NCI-H524 treated with DMSO at 0.1 percent for 48 hours (cell line): ENCODE measurements at places on chromosomes 6 and 20.
A peak's percentile ranks its signal among the peaks of the same experiment; 100 is the strongest.

DNA sequence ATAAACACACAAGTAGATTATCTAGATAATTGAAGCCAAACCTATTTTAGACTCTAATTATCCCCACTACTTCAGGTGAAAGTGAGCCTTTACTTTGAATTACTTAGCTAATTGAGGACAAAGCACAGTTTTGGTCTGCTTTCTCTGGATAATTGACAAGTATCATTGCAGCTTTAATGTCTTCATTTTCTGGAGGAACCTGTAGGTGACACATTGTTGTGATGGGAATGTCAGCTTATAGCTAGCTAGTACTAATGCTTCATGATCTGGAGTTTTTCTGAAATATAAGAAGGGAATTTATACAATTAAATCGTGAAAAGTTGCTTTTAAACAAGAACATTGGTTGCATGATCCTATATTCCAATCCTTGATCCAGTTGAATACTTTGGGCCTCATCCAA is 319.3 kb upstream of the CITED2 start:
- DNase-seq, result no peak

DNA sequence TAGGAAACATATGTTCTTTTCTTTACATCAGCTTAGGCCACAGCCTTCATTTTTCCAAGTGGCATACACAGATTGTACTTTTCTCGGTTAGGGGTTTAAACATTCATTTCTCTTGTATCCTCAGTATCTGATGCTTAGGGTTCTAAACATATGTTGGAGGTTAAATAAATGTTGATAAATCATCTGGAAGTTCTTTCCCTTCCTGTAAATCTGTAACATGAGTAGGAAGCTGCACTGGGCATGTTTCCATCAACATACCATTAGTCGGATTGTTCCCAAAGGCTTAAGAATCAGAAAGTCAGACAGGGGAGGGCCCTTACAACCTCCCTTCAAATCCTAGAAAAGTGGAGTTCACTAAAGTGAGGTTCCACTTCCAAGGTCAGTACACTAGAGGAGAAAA is 54.8 kb upstream of the BCLAF1 start:
- no peak for DNase-seq

DNA sequence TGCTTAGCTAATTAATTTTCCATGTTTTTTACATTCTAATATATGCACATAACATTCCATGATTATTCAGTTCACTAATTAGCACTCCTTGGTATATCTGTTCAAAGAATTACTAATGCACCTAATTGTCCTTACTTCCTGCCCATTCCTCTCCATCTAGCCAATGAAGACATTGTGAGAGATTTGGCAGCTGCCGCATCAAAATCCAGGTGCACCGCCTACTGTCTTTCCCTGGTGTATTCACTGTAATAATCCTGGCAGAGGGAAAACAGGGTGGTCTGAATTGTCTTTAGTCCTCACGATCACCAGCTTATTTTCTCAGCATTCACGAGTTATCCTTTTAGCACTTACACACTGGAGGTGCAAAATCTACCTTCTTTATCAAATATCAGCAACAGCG is 61.0 kb upstream of the SCGN start:
- no peak for DNase-seq

DNA sequence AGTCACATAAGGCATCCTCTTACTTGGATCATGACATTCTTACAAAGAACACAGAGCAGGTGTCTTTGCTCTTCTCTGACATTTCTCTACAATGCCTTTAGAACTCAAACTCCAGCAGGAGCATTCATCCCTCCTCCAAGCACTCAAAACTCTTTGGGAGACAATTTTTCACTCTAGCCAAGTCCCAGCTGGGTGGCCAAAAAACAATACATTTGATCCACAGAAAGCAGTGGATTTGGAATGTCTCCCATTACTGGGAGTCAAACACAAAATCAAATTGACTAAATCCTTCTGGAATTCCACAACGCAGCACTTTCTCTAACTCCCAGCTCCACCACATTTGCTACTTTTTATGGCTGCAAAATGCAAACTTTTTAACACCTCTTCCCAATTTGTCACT is 108.6 kb upstream of the VGLL2 start:
- DNase-seq, result no peak

GRCh38 chr6:88519301-88520016 is 353.3 kb upstream of the CNR1 start:
- peak; percentile 95 for DNase-seq

GRCh38 chr20:33733654-33734576 is 2.1 kb downstream of the ZNF341 start:
- no peak for DNase-seq

DNA sequence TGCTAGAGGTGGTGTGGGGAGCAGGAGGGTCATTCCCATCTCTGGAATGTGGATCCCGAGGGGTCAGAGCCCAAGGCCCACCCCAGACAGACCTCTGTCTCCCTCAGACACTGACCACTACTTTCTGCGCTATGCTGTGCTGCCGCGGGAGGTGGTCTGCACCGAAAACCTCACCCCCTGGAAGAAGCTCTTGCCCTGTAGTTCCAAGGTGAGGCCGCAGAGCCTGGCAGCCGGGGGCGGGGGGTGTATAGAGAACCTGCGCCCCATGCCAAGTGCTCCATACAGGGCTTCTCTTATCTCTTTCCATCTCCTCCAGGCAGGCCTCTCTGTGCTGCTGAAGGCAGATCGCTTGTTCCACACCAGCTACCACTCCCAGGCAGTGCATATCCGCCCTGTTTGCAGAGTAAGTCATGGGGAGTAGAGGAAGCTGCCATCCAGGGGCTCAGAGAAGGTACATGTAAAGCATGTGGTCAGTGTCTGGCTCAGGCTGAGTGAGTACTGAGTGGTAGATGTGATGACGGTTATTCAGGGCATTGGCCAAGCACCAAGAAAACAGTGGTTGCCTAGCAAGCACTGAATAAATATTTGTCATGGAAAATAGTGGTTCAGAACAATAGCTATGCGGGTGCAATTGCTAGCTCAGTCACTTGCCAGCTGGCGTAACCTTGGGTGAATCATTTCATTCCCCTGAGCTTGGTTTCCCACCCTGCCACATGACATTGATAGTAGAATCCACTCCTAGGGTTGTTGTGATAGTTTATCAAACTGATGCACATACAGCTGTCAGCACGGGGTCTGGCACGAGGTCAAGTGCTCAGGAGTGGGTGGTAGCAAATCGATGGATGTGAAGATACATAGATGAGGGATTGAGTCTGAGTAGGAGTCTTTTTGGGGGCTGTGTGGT is 3.5 kb downstream of the PIGT start:
- DNase-seq, result no peak
